Tongue (tissue), 3 donors: ENCODE measurements at places on chromosomes 3 and 15.

DNA sequence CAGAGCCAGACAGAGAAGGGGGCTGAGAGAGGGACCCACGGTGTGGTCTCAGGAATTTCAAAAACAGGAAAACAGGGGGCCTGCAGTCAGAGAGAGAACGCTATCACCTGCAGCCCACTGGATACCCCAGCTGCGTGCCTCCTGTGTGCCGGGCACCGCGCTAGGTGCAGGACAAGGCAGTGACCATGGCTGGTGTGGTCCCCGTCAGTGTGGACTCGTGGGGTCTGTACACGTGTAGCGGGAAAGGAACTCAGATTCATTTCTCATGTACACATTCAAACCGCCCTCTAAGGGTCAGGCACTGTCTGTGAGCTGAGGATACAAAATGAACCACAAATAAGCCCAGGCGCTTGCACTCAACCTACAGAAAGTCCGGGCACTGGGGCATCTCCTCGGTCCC lies 20.9 kb downstream of the SSUH2 start:
- DNase-seq = no peak

GRCh38 chr3:124639406-124640237 lies 90.6 kb upstream of the UMPS start:
- no peak for DNase-seq

GRCh38 chr3:64530434-64531049 lies 157.3 kb downstream of the ADAMTS9 start:
- peak; percentile 89 for DNase-seq

DNA sequence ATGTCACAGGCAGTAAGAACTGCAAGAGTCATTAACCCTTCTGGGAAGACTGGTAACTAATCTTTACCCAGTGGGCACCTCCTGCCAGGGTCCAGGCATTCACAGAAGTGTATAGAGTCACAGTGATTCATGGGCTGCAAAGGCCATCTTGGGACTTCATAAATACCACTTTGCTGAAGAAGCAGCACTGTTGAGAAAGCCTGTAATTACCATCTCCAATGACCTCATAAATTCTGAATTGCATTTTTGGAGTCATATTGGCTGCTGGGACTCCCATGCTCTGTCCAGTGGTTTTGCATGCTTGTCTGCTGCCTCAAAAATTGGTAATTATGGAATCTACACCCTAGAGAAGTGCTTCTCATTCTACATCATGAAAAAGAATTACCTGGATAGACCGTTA lies 837.2 kb downstream of the NTRK3 start:
- no peak for DNase-seq

DNA sequence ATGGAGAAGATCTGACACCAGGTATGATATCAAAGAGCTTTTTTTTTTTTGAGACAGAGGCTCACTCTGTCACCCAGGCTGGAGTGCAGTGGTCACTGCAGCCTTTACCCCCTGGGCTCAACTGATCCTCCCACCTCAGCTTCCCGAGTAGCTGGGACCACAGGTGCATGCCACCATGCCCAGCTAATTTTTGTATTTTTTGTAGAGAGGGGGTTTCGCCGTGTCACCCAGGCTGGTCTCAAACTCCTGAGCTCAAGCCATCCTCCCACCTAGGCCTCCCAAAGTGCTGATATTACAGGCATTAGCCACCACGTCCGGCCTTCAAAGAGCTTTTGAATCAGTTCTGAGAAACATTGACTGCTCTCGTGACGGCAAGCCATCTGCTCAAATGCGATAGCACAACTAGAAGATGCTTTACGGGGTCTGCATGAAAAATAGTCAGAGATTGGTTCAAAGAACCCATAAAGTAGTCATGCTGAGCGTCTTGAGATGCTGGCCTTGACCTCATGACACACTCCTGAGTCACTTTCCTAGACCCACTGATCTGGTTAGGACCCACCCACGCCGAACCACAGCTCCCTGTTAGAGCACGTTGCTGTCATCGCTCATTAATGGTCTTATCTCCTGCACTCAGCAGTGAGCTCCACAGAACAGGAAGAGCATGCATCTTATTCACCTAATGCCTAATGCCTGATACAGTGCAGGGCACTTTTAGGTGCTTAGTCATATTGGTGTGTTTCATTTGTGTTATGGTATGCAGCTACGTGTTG lies 57.0 kb upstream of the NR2F2 start:
- DNase-seq = no peak

GRCh38 chr3:150878996-150879575 lies 26.2 kb downstream of the MINDY4B start:
- DNase-seq = no peak

DNA sequence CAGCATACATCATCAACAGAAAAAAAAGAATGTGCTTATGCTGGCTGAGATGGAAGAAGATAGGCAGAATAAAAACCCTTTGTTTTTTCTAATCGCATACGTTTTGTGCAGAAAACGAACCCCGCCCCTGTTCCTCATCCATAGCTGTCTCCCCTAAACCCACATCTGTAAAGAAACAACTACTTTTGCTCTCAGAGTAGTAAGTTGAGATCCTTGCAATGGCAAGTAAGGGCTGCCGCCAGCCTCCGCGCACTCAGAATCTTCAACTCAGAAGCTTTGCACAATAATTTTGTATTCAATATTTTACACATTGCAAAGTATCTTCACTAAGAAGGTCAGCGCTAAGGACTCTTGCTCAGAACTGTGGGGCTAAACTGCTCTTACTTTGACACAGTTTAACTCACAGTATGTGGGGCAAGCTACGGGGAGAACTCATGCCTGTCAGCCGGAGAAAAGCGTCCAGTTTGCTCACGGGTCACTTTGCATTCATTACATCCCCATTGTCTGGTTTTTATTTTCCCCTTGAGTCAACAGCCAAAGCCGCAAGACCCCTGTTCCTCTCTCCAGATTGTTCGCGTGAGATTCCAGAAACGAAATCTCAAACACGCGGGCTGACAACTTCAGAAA lies 1.0 kb downstream of the LYSMD4 start:
- peak; percentile 51 for DNase-seq
